T-helper 1 cell treated with Interleukin-12 subunit alpha and Interleukin-12 subunit beta and Interleukin-4 antibody, amounts not matched to agents 30 ng/mL and 1 ng/mL, for 36 hours (primary cell): ENCODE measurements at places on chromosomes 1 and 21. TPM values are rescaled to one million over a fixed set of nuclear protein-coding genes. Genes with fewer than 3 reads are reported as not detected.

The NCAM2 gene
- total RNA-seq: not detected in 2 replicates

The KRTAP10-2 gene
- total RNA-seq: not detected in 2 replicates

The REN gene
- not detected in 2 replicates for total RNA-seq

The CYP4A11 gene
- not detected in 2 replicates for total RNA-seq

The TMPRSS2 gene
- 0.07 TPM in 1 of 2 replicates, not detected in the other for total RNA-seq

The FAM110D gene
- total RNA-seq: not detected in 2 replicates

The PTGS2 gene
- 0.17 and 0.32 TPM in 2 replicates for total RNA-seq

The LAMC1 gene
- total RNA-seq: 0.37 and 0.51 TPM in 2 replicates

The ANGPTL1 gene
- not detected in 2 replicates for total RNA-seq

The TXNDC12 gene
- 53.1 and 59.7 TPM in 2 replicates for total RNA-seq

The CFHR2 gene
- not detected in 2 replicates for total RNA-seq

The HOOK1 gene
- 2.9 and 3.5 TPM in 2 replicates for total RNA-seq

The KHDRBS1 gene
- 154 and 158 TPM in 2 replicates for total RNA-seq

The S100A12 gene
- total RNA-seq: not detected in 2 replicates

The HSD3B1 gene
- not detected in 2 replicates for total RNA-seq

The POMGNT1 gene
- 45.3 and 51.2 TPM in 2 replicates for total RNA-seq

The PDC gene
- not detected in 2 replicates for total RNA-seq

The PLPPR5 gene
- not detected in 2 replicates for total RNA-seq

The KRTAP12-2 gene
- total RNA-seq: not detected in 2 replicates

The LHX8 gene
- total RNA-seq: not detected in 2 replicates

The PPIAL4G gene
- 0.56 and 1.0 TPM in 2 replicates for total RNA-seq

The KRTAP13-2 gene
- not detected in 2 replicates for total RNA-seq

The MIXL1 gene
- not detected in 2 replicates for total RNA-seq

The MEAF6 gene
- 51.3 and 54.9 TPM in 2 replicates for total RNA-seq

The FMO5 gene
- 0.12 and 0.41 TPM in 2 replicates for total RNA-seq
